ENCODE measurements at places on chromosomes 5 and 9.

GRCh38 chr9:81472701-81473100, 216.6 kb downstream of the TLE1 start:
- no peak for DNase-seq

- DNase-seq: no peak
Observed at GRCh38 chr9:79257228-79257781, 314.5 kb upstream of the TLE4 start.

DNA sequence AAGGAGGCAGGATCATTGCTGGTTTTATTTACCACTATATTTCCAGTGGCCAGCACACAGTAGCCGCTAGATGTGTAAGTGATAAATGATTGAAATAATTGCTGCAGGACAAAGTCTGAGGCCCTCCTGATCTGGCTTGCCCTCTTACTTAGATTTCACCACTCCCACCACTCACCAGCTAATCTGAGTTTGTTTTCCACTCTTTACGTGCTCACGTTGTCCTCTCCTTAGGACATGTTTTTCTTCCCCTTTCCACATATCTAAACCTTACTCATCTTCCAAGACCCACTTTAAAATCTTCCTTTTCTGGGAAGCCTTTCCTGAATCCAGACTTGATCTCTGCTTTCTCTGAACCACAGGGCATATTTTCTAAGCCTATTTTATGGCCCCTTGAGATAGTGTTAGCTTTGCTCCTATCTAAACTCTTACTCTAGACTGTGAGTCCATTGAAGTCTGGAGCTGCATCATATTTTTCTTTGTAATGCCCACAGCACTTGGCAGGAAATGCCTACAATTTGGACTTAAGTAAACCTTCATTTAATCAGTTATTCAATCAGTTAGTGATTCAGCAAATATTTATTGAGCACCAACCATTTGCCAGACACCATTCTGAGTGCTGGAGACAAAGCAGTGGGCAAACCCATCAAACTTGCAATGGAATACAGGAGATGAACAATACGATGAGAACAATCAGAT, 2.4 kb downstream of the TLR4 start:
- DNase-seq: no peak

- DNase-seq: no peak
Observed at GRCh38 chr5:81162501-81162900, 70.6 kb upstream of the CKMT2 start.

GRCh38 chr9:18382243-18382642, 91.7 kb upstream of the ADAMTSL1 start:
- no peak for DNase-seq

GRCh38 chr5:95102080-95102479, 182.8 kb downstream of the MCTP1 start:
- no peak for DNase-seq

GRCh38 chr5:158275511-158275910, 416.6 kb upstream of the CLINT1 start:
- no peak for DNase-seq

GRCh38 chr9:20854444-20854843, 170.4 kb downstream of the FOCAD start:
- no peak for DNase-seq

DNA sequence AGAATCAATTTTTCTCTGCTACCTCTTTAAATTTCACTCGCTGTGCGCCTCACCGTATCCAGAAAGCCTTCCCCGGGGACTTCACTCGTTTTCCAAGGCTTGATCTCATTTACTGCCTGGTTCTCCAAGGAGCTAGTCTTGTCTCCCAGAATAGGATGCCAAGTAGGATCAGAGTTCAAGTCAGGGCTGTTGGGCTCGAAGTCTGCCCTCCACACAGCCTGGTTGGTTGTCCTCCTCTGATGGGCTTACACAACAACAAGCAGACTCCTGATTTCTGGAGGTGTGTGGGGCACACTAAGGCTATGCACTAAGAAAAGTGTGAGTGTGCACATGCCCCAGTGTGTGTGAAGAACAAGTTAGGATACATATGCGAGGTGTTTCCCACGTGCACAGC, 14.0 kb upstream of the TNIP1 start:
- DNase-seq: no peak

GRCh38 chr5:130912088-130912487, 253.0 kb downstream of the HINT1 start:
- no peak for DNase-seq

All from activated CD4-positive, CD25-positive, alpha-beta regulatory T cell treated with anti-CD3 and anti-CD28 coated beads, Interleukin-2, amount 50 U/mL, for 16 hours (primary cell).